ENCODE measurements at places on chromosomes 4 and X.

DNA sequence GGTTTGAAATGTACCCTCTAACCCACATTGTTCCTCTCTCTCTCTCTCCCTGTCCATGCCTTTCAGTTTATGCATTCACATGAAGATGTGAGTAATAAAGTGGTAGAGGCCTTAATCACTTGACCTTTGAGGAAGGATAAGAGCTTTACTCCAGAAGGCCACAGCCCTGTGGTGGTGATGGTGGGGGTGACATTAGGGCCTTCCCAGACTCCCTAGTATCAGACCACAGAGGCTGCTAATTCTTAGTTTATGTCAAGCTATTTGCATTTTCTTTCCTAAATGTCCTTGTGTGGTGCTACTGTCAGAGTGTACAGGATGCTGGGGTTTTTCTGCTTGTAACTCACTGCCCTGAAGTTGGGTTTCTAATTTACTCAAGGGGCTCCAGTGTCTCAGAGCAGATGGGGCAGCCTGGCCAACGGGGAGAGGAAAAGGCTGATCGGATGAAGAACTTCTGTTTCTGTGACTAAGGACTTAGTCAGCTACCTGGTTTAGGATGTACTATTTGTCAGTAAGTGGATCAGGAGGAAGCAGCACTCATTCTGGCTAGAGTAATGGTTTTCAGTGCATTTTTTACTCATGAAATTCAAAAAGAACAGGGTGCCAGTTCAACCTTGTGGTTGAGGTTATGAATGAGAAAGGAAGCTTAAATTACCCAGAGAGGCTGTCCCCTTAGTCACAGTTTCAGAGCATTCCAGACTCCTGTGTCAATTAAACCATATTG lies 509.6 kb upstream of the DIPK2B start:
- H3K27me3 ChIP-seq: no peaks in the 10 kb centered on the region
- H3K4me3 ChIP-seq: no peak overlapping the region
- H3K36me3 ChIP-seq: no peaks in the 10 kb centered on the region

DNA sequence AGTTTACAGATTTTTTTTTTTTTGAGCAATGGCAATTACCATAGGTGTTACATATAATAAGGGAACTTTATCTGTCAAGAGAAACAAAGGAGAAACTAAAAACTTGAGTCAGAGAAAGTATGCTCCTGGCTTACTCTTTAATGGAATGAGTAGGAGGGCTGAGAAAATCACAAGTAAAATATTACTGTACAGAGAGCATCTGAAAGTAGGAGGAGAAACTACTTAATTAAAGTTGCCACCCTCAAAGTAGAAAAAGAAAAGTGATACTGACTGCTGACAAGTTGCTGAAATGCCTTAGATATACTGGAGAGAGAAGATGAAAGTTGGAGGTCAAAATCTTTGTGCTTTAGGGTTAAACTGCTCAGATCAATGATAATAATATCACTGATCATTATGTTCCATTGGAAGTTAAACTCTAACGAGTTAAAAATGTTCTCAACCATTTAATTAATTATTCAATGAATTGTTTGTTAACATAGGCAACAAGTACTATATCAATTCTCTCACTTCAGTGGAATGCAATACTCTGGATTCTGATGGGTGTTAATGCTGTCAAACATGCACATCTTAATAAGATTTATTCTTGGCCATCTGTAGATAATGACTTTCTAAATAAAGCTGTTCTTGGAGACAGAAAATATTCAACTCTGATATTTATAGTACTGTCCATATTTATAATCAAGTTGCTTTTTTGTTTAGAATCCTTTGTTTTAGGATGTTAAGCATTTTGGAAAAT lies 61.2 kb upstream of the CAMK2D start:
- no peak overlapping the region for H3K4me3 ChIP-seq
- no peak for DNase-seq
- H3K4me1 ChIP-seq: peaks cover 7% of the 10 kb centered on the region
- no peaks in the 10 kb centered on the region for H3K36me3 ChIP-seq
- no peaks in the 10 kb centered on the region for H3K27me3 ChIP-seq

DNA sequence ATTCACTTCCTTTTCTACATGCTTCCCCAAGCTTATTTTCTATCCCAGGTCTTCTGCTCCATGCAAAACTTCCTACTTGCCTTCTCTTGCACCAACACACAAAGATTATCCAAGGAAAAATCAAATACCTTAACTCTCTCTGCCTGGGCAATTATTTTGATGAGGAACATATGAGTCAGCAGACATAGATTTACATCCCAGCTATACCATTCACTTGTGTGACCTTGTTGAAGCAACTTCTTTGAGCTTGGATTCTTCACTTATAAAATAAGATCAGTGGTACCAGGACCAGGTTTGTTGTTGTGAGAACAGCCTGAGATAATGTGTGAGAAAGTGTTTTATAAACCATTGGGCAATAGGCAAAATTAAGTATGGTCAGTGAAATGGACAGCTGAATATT lies 39.1 kb upstream of the TMEM192 start:
- H3K4me3 ChIP-seq: no peak overlapping the region
- no peaks in the 10 kb centered on the region for H3K36me3 ChIP-seq
- H3K27me3 ChIP-seq: peaks cover 11% of the 10 kb centered on the region
- no peak for DNase-seq

- H3K36me3 ChIP-seq: no peaks in the 10 kb centered on the region
- DNase-seq: peak; percentile 34
- H3K27me3 ChIP-seq: no peaks in the 10 kb centered on the region
- peak overlapping the region; percentile 82 for H3K4me3 ChIP-seq
These were observed 1.2 kb downstream of the DYNLT3 start for GRCh38 chrX:37846141-37846540.

DNA sequence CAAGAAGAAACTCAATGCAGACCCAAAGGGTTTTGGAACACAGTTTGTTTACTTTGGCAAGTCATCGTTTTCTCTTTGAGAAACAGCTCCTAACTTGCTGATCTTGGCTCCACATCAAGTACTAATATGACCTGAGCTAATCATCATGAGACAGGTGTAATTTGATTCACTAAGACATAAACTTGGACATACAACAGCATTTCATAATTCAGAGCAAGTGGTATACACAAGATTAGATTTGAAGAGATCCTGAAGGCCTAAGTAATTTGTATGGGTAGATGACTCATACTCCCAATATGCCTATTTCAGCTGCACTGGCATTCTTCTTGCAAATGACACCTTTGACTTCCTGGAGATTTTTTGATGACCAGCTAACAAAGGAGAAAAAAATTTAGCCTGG lies 1521.7 kb downstream of the RPA4 start:
- H3K4me3 ChIP-seq: no peak overlapping the region
- H3K27ac ChIP-seq: no peak overlapping the region
- no peak for DNase-seq
- no peaks in the 10 kb centered on the region for H3K36me3 ChIP-seq

- no peak overlapping the region for H3K4me3 ChIP-seq
- no peaks in the 10 kb centered on the region for H3K36me3 ChIP-seq
- H3K27me3 ChIP-seq: peaks cover 2% of the 10 kb centered on the region
- no peak overlapping the region for H3K27ac ChIP-seq
These were observed 6.3 kb upstream of the SDAD1 start for GRCh38 chr4:75997081-75997480.

GRCh38 chr4:83605744-83606172 lies 69.8 kb downstream of the GPAT3 start:
- no peaks in the 10 kb centered on the region for H3K27me3 ChIP-seq
- no peak overlapping the region for H3K4me3 ChIP-seq
- no peak for DNase-seq
- no peaks in the 10 kb centered on the region for H3K4me1 ChIP-seq
- no peak overlapping the region for H3K27ac ChIP-seq
- no peaks in the 10 kb centered on the region for H3K36me3 ChIP-seq

DNA sequence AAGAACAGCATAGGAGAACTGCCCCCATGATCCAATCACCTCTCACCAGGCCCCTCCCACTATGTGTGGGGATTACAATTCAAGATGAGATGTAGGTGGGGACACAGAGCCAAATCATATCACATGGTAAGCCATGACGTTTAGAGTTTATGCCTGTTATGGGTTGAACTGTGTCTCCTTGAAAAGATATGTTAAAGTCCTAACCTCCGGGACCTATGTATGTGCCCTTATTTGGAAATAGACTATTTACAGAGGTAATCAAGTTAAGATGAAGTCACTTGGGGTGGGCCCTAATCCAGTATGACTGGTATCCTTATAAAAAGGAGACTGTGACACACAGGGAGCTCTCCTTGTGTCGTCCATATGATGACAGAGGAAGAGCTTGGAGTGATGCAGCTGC lies 25.2 kb upstream of the SLC2A9 start:
- no peaks in the 10 kb centered on the region for H3K27me3 ChIP-seq
- H3K27ac ChIP-seq: no peak overlapping the region
- H3K36me3 ChIP-seq: peaks cover 3% of the 10 kb centered on the region
- H3K4me3 ChIP-seq: no peak overlapping the region

- no peaks in the 10 kb centered on the region for H3K36me3 ChIP-seq
- H3K4me1 ChIP-seq: peaks cover 4% of the 10 kb centered on the region
- H3K4me3 ChIP-seq: no peak overlapping the region
- H3K27ac ChIP-seq: no peak overlapping the region
- no peak for DNase-seq
- no peaks in the 10 kb centered on the region for H3K27me3 ChIP-seq
These were observed 729.3 kb upstream of the ACTRT1 start for GRCh38 chrX:128781506-128781905.

DNA sequence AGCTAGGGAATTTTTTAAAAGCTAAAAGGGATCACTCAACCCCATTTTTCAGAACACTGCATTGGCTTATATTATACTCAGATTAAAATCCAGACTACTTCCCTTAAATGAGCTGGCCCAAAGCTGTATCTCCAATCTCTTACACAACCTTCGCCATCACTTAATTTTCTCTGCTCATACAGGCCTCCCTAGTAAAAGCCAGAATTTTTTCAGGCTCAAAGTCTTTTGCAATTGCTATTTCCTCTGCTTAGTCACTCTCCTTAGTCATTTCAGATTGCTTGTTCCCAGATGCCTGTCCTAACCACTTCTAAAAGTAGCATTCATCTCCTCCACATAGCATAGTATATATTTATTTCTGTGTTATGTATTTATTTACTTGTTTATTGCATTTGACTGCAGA lies 1587.9 kb upstream of the ADGRL3 start:
- H3K4me1 ChIP-seq: no peaks in the 10 kb centered on the region
- H3K27ac ChIP-seq: no peak overlapping the region
- DNase-seq: no peak
- no peaks in the 10 kb centered on the region for H3K36me3 ChIP-seq
- no peaks in the 10 kb centered on the region for H3K27me3 ChIP-seq
- H3K4me3 ChIP-seq: no peak overlapping the region

DNA sequence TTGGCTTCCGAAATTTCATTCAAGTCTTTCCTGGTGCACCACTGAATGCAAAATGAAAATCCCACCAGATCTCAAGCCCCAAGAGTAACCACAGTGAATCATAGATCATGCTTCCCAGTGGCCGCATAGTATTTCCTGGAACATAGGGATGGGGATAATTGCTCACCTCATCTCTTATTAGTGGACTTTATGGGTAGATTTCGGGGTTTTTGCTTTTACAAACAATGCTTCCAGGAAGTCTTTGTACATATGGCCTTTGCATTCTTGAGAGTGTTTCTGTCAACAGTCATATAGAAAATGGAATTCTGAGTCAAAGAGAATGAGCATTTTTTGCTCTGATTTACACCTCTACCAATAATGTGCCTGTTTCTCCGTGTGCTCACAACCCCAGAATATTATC lies 53.4 kb downstream of the PPEF2 start:
- DNase-seq: no peak
- H3K4me1 ChIP-seq: no peaks in the 10 kb centered on the region
- H3K27ac ChIP-seq: no peak overlapping the region
- peaks cover 4% of the 10 kb centered on the region for H3K27me3 ChIP-seq
- no peak overlapping the region for H3K4me3 ChIP-seq

DNA sequence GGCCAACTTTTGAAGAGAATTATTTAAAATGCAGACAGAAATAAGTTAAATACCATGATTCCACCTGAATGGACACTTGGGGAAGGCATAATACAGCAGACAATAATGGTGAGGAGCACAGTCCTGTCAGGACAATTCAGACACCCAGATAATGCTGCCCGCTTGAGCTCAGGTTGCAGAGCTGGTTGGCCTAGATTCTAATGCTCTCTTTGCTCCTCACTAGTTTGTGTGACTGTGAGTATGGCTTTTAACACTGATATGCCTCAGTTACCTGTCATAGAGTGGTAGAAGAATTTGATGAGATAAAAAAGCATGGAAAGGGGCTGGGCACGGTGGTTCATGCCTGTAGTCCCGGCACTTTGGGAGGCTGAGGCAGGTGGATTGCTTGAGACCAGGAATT lies 62.1 kb downstream of the SH3KBP1 start:
- no peaks in the 10 kb centered on the region for H3K27me3 ChIP-seq
- DNase-seq: no peak
- no peak overlapping the region for H3K27ac ChIP-seq
- H3K4me3 ChIP-seq: no peak overlapping the region
- no peaks in the 10 kb centered on the region for H3K36me3 ChIP-seq

- H3K4me1 ChIP-seq: no peaks in the 10 kb centered on the region
- H3K27me3 ChIP-seq: no peaks in the 10 kb centered on the region
- no peak for DNase-seq
- H3K27ac ChIP-seq: no peak overlapping the region
- no peak overlapping the region for H3K4me3 ChIP-seq
These were observed 93.3 kb downstream of the MAMLD1 start for GRCh38 chrX:150456466-150456865.

DNA sequence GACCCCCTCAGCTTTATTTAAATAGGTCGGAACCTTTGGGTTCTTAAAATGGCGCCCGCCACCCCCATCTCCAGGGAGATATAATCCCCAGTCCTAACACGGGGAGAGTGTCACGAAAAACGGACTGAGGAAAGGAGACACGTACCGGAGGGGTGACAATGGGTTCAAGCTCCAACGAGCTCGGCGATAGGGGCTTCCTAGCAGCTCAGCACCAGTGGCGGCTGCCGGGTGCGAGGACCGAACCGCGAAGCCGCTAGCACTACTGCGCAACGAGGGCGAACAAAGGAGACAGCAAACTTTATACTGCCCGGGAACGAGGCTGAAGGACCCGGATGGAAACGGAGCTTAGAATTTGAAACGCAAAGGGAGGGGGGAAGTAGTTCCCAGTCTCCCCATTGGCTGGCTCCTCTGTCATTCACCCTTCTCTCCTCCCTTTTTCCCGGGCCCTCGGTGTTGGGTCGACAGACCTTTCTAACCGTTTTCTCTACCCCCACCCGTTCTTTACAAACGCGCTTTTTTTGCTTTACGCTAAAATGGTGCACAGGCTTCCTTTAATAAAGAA lies at the start of gene RBMX:
Gene RBMX (minus strand): TSS at position 274 of the 562 bp plus-strand sequence. CDS start 1,298 bp downstream, outside the sequence.
- peak within 1 kb of the TSS; percentile 87 for H3K4me3 ChIP-seq
- no peaks in the 10 kb centered on the region for H3K27me3 ChIP-seq

GRCh38 chr4:159367781-159368080 lies 264.9 kb downstream of the RAPGEF2 start:
- H3K36me3 ChIP-seq: no peaks in the 10 kb centered on the region
- no peaks in the 10 kb centered on the region for H3K4me1 ChIP-seq

GRCh38 chr4:16206848-16207247 lies 19.4 kb downstream of the TAPT1 start:
- H3K4me1 ChIP-seq: peaks cover 6% of the 10 kb centered on the region
- DNase-seq: no peak
- H3K27ac ChIP-seq: no peak overlapping the region
- H3K27me3 ChIP-seq: no peaks in the 10 kb centered on the region
- peaks cover 4% of the 10 kb centered on the region for H3K36me3 ChIP-seq

- no peaks in the 10 kb centered on the region for H3K4me1 ChIP-seq
- H3K4me3 ChIP-seq: no peak overlapping the region
- no peak for DNase-seq
- no peaks in the 10 kb centered on the region for H3K36me3 ChIP-seq
These were observed 71.0 kb upstream of the AFAP1 start for GRCh38 chr4:8010618-8011017.

Data from T-cell (primary cell).